ENCODE measurements at places on chromosomes 13 and 19. TPM values are rescaled to one million over a fixed set of nuclear protein-coding genes. Genes with fewer than 3 reads are reported as not detected.

- no peaks in the 10 kb centered on the region for H3K36me3 ChIP-seq
- H3K27ac ChIP-seq: peak overlapping the region; percentile 82
- peak overlapping the region; percentile 5 for H3K4me3 ChIP-seq
- H3K4me1 ChIP-seq: peaks cover 57% of the 10 kb centered on the region
- DNase-seq: peak; percentile 83
- no peaks in the 10 kb centered on the region for H3K27me3 ChIP-seq
Observed at GRCh38 chr19:40802300-40803169, 3.5 kb downstream of the EGLN2 start.

- H3K36me3 ChIP-seq: no peaks in the 10 kb centered on the region
- H3K27ac ChIP-seq: no peak overlapping the region
- no peaks in the 10 kb centered on the region for H3K27me3 ChIP-seq
- DNase-seq: no peak
Observed at GRCh38 chr19:43634506-43634871, 5.2 kb downstream of the CADM4 start.

GRCh38 chr13:33319859-33320258 is 34.3 kb upstream of the STARD13 start:
- H3K27ac ChIP-seq: no peak overlapping the region
- no peaks in the 10 kb centered on the region for H3K27me3 ChIP-seq
- H3K4me1 ChIP-seq: no peaks in the 10 kb centered on the region

The ZNF471 gene
- total RNA-seq: 4.2 TPM

GRCh38 chr19:56927294-56927693 is 86.8 kb upstream of the PEG3 start:
- H3K27me3 ChIP-seq: no peaks in the 10 kb centered on the region
- H3K36me3 ChIP-seq: no peaks in the 10 kb centered on the region
- H3K4me1 ChIP-seq: no peaks in the 10 kb centered on the region
- no peak for DNase-seq
- no peak overlapping the region for H3K4me3 ChIP-seq
- no peak overlapping the region for H3K27ac ChIP-seq

DNA sequence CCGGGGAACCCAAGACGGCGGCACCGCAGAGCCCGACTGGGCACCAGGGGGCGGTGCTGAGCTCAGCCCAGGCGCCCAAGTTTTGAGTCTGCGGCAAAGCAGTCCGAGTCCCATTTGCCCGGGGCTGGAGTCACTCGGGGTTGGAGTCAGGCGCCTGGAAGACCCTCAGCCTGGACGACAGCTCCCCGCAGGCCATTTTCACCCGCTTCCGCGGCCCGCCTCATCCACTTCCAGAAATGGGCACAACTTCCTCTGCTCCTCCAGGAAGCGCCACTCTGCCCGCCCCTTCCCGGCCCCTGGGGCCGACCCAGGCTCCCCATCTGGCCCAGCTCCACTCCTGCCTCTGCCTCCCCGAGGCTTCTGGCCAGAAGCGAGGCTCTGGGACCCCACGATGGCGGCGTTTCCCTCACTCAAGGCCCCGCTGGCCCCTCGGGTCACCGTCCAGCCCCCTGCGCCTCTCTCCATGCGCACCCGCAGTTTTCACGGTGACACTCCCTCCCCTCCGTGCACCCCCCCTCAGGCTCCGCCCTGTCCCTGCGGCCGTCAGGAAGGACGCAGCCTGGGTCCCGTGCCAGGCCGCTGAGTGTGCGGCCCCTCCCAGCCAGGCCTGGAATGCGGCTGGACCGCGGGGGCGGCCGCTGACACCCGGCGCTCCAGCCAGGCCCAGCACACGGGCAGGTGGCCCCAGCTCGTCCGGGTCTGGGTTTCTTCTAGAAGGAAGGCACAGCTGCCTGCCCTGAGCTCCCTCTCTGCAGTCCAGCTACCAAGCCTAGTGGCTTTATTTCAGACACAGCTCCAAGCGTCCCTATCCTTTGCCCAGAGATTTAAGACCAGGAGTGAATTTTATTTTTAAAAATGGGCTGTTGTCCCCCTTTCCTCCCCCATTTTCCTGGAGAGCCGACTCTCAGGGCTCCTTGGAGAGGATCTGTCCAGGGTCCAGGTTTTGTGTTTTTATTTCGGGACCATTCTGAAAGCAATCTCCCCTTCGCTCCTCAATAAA is 4.7 kb downstream of the SERTAD1 start:
- peak overlapping the region; percentile 44 for H3K4me3 ChIP-seq
- no peaks in the 10 kb centered on the region for H3K27me3 ChIP-seq
- peak overlapping the region; percentile 98 for H3K27ac ChIP-seq
- peak; percentile 95 for DNase-seq

The LRRC4B gene
- 1.1 TPM for total RNA-seq

DNA sequence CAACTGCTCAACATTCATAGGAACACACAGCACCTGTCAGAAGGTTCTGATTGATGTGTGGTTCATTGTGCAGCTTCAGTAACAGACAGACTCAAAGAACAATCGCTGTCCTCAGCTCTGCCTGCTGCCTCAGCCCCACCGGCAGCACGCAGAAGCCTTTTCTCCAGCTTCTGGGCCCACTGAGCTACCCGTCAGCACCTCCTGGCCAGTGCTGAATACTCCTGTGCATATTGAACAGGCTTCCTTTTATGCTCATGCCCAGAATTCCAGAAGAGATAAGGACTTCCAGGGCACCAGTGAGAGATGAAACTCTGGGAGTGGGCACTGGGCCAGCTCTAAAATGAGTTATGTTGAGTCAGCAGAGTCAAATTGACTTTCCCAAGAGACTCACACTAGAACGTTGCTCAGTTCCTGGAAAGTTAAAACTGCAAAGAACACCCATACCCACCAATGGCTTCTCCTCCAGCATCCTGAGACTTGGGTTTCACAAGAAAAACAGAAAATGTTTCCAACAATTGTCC is 119.3 kb downstream of the COL4A1 start:
- H3K36me3 ChIP-seq: no peaks in the 10 kb centered on the region
- no peaks in the 10 kb centered on the region for H3K4me1 ChIP-seq
- DNase-seq: no peak
- H3K4me3 ChIP-seq: no peak overlapping the region
- H3K27ac ChIP-seq: no peak overlapping the region
- no peaks in the 10 kb centered on the region for H3K27me3 ChIP-seq

The FFAR1 gene
- total RNA-seq: not detected

DNA sequence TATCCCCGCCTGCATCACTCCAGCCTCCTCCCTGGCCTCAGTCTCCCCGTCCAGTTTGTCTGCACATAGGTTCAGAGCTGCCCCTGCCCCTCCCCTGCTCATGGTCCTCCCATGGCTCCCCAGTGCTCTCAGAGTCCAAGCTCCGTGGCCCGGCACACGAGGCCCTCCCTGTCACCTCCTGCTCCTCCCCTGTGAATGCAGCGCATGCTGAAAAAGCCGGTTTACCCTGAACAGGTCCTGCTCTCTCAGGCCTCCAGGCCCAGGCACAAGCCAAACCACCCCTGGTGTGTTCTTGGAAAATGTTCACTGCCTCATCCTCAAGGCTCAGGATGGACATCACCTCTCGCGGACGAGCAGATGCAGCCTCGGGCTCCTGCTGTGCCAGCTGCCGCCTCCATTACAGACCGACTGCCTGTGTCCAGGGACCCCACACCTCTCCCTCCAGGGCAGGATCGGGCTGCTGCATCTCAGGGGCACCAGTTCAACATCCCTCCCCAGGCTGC is 13.0 kb downstream of the EMP3 start:
- peaks cover 3% of the 10 kb centered on the region for H3K4me1 ChIP-seq
- DNase-seq: no peak
- H3K27me3 ChIP-seq: no peaks in the 10 kb centered on the region
- H3K4me3 ChIP-seq: no peak overlapping the region
- H3K36me3 ChIP-seq: no peaks in the 10 kb centered on the region
- H3K27ac ChIP-seq: no peak overlapping the region

- DNase-seq: no peak
- H3K27me3 ChIP-seq: peaks cover 12% of the 10 kb centered on the region
- H3K27ac ChIP-seq: no peak overlapping the region
- H3K4me1 ChIP-seq: peaks cover 6% of the 10 kb centered on the region
Observed at GRCh38 chr19:17391371-17392151, 2.4 kb downstream of the CCDC194 start.

The CLEC4M gene
- total RNA-seq: not detected

DNA sequence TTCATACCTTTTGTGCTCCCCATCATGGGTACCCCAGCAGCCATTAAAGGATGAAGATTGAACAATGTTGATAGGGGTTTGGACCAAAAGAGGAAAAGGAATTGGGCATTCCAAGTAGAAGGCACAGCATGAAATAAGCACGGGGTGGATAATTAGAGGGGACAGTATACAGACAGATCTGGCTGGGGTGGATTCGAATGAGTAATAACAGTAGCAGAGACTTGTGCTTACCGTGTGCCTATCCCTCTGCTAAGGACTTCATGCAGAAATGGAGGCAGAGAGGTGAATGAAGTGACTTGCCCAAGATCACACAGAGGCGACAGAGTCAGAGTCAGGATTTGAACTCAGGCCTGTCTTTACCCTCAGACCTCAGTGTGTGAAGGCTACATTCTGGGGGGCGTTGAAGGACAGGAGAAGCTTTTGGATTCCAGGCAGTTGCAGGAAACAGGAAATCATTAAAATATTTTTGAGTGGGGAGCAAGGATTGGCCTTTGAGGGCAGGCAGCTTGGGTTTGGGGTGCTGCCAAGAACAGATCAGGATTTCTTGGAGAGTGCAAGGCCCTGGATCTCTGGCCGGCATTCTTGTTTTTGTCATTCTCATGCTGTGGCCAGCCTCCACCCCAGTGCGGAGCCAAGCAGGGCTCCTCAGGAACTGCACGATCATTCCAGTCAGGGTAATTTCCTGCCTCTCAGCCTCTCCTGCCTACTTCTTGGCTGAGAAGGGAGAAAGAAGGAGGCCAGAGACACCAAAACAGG is 18.7 kb downstream of the PAF1 start:
- DNase-seq: peak; percentile 64
- H3K27ac ChIP-seq: peak overlapping the region; percentile 85
- H3K4me1 ChIP-seq: no peaks in the 10 kb centered on the region
- no peaks in the 10 kb centered on the region for H3K27me3 ChIP-seq

GRCh38 chr19:48455908-48456562 is 661 bp downstream of the KCNJ14 start:
- peaks cover 12% of the 10 kb centered on the region for H3K36me3 ChIP-seq
- H3K27ac ChIP-seq: no peak overlapping the region
- H3K4me1 ChIP-seq: no peaks in the 10 kb centered on the region
- H3K27me3 ChIP-seq: no peaks in the 10 kb centered on the region
- no peak overlapping the region for H3K4me3 ChIP-seq

The SOX1 gene
- not detected for total RNA-seq

- no peaks in the 10 kb centered on the region for H3K4me1 ChIP-seq
- H3K36me3 ChIP-seq: no peaks in the 10 kb centered on the region
- no peak overlapping the region for H3K27ac ChIP-seq
Observed at GRCh38 chr19:12411893-12412292, 10.8 kb upstream of the ZNF799 start.

The FCGBP gene
- 3,903 TPM for total RNA-seq

The CNN1 gene
- 354 TPM for total RNA-seq

DNA sequence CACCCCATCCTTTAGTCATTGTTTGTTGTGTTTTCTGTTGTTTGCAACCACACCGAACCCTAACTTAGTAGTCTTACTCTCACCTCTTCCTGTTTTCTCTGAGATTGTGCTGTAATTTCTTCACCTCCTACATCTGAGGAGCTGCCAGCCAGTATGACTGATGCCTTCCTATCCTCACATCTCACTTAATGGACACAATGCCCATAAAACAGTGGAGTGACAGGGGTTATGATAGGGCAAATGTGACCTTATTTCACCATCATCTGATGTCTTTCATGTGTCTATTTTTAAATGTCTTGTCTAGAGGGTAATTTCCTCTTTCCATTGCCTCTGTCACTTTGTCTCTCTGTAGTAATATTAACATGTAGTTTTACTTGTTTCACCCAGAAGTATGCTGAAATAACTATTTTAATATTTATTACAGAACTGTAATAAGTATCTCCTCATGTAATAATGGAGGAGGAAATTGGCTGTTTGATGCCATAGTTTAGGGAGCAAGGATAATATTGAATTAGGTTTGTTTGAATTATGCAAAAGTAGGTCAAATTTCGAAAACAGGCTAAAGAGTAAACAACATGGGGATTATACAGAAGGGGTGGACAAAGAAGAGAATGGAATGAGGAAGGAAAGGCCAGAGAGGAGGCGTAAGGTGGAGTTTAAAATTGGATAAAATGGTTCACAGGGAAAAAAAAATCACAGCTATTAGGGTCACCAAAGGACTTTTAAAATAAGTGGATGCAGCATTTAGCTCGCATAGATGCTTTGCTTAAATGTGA is 103.5 kb upstream of the SPRY2 start:
- no peak overlapping the region for H3K27ac ChIP-seq
- H3K27me3 ChIP-seq: no peaks in the 10 kb centered on the region
- no peaks in the 10 kb centered on the region for H3K36me3 ChIP-seq

GRCh38 chr19:19642506-19643157 is 825 bp downstream of the GMIP start:
- peak overlapping the region; percentile 67 for H3K27ac ChIP-seq
- peaks cover 4% of the 10 kb centered on the region for H3K36me3 ChIP-seq
- H3K27me3 ChIP-seq: no peaks in the 10 kb centered on the region
- H3K4me1 ChIP-seq: no peaks in the 10 kb centered on the region
- no peak for DNase-seq

DNA sequence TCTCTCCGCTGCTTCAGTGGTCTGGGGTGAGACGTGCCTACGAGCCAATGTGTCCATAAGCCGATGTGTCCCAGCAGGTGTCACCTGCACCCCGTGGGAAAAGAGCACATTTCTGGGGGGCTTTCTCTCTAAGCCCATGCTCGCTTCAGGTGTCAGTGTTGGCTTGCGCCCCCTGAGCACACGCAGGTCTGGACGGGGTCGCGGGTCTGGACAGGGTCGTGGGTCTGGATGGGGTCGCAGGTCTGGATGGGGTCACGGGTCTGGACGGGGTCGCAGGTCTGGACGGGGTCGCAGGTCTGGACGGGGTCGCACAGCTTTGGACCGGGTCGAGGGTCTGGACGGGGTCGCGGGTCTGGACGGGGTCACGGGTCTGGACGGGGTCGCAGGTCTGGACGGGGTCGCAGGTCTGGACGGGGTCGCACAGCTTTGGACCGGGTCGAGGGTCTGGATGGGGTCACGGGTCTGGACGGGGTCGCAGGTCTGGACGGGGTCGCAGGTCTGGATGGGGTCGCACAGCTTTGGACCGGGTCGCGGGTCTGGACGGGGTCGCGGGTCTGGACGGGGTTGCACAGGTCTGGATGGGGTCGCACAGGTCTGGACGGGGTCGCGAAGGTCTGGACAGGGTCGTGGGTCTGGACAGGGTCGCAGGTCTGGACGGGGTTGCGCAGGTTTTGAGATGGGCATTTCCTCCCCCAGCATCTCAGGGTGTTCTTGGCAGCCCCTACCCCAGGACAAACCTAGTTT is 24.5 kb upstream of the TFDP1 start:
- no peaks in the 10 kb centered on the region for H3K36me3 ChIP-seq
- peak; percentile 11 for DNase-seq
- H3K27me3 ChIP-seq: no peaks in the 10 kb centered on the region
- H3K4me1 ChIP-seq: no peaks in the 10 kb centered on the region
- no peak overlapping the region for H3K27ac ChIP-seq

All from colonic mucosa (tissue), 4 donors.